ENCODE measurements at places on chromosomes 4 and X. TPM values are rescaled to one million over a fixed set of nuclear protein-coding genes. Genes with fewer than 3 reads are reported as not detected.
A peak's percentile ranks its signal among the peaks of the same experiment; 100 is the strongest.

GRCh38 chr4:73607375-73608033 lies 12.7 kb downstream of the RASSF6 start:
- no peak overlapping the region for H3K4me3 ChIP-seq
- peaks cover 2% of the 10 kb centered on the region for H3K27me3 ChIP-seq

GRCh38 chr4:48483006-48483776 lies at the start of gene SLC10A4:
Gene SLC10A4 (plus strand): TSS chr4:48483343. CDS start chr4:48483562, 219 bp downstream.
- H3K27ac ChIP-seq = no peak within 1 kb of the TSS
- H3K36me3 ChIP-seq = no peaks in the 10 kb centered on the region
- DNase-seq = no peak
- peak within 1 kb of the TSS; percentile 45 for H3K4me3 ChIP-seq

- no peaks in the 10 kb centered on the region for H3K27me3 ChIP-seq
- no peak overlapping the region for H3K27ac ChIP-seq
- no peak overlapping the region for H3K4me3 ChIP-seq
- H3K4me1 ChIP-seq = no peaks in the 10 kb centered on the region
These were observed 190.3 kb upstream of the SPOCK3 start for GRCh38 chr4:167424341-167425256.

Gene OCRL
- total RNA-seq = 20.6 TPM

DNA sequence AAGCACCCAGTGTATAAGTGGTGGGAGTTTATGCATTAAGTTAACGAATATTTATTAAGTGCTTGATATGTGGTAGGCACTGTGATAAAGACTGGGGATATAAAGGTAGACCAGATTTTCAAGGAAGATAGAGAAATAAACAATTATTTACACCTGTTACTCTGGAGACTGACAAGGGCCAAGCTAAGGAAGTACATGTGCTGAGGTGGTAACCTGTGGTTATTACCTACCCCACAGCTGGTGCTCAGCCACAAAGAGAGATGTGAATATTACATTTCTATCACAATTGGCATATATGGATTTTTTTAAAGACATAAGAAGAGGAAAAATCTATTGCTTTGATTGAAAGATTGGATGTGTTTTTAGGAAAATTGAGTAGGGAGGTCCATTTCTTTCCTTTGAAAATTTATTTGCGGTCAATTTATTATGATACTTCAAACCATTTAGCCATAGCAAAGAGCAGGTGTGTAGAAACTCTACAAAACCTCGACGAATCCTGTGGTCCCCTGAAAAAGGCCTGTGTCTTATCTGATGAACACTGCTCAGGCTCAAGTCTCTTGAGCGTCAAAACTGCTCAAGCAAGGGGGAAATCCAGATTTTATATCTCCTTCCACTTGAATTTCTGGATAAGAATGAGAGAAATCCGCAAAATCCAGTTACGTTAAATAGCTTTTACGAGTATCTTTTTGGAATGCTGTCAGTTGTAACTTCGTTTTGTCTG lies 217.7 kb upstream of the HAND2 start:
- H3K36me3 ChIP-seq = no peaks in the 10 kb centered on the region
- H3K27me3 ChIP-seq = no peaks in the 10 kb centered on the region
- H3K4me1 ChIP-seq = no peaks in the 10 kb centered on the region
- no peak overlapping the region for H3K27ac ChIP-seq

Gene HTN1
- not detected for total RNA-seq

- DNase-seq = peak; percentile 50
- peaks cover 10% of the 10 kb centered on the region for H3K4me1 ChIP-seq
- H3K27me3 ChIP-seq = no peaks in the 10 kb centered on the region
- no peaks in the 10 kb centered on the region for H3K36me3 ChIP-seq
These were observed 22.2 kb downstream of the RBPJ start for GRCh38 chr4:26343038-26343398.

Gene LINC00632
- total RNA-seq = 6.4 TPM

- DNase-seq = no peak
- no peaks in the 10 kb centered on the region for H3K27me3 ChIP-seq
- no peaks in the 10 kb centered on the region for H3K36me3 ChIP-seq
These were observed 49.4 kb upstream of the PRR32 start for GRCh38 chrX:126770179-126770578.

- H3K4me1 ChIP-seq = peaks cover 1% of the 10 kb centered on the region
- no peak for DNase-seq
- H3K36me3 ChIP-seq = no peaks in the 10 kb centered on the region
- no peaks in the 10 kb centered on the region for H3K27me3 ChIP-seq
- no peak overlapping the region for H3K4me3 ChIP-seq
These were observed 1.2 kb upstream of the PLAC8 start for GRCh38 chr4:83115656-83116285.

GRCh38 chr4:79682801-79683530 lies 274.9 kb upstream of the GK2 start:
- DNase-seq = peak; percentile 53
- peak overlapping the region; percentile 57 for H3K27ac ChIP-seq
- no peak overlapping the region for H3K4me3 ChIP-seq
- peaks cover 2% of the 10 kb centered on the region for H3K27me3 ChIP-seq
- H3K36me3 ChIP-seq = no peaks in the 10 kb centered on the region

GRCh38 chrX:105552395-105552794 lies 269.9 kb upstream of the NRK start:
- no peak overlapping the region for H3K27ac ChIP-seq
- no peaks in the 10 kb centered on the region for H3K27me3 ChIP-seq
- no peaks in the 10 kb centered on the region for H3K4me1 ChIP-seq
- H3K4me3 ChIP-seq = no peak overlapping the region
- H3K36me3 ChIP-seq = no peaks in the 10 kb centered on the region

DNA sequence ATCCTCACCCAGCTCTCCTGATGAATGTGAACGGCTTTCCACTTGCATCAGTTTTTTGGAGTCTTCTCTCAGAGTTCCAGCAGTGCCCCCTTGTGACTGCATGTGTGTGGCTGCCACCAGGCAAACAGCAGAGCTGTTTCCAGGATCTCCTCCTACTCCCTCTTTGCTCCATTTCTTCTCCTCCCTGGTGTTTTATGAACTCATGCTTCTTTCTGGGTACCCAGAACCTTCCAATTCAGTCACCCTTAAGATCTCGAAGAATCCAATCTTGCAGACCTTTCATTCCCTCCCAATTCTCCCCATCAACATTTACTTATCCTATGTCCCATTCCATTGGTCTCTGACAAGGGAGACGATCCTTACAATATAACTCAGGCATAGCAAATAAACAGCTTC lies 6.8 kb upstream of the TCEANC start:
- no peaks in the 10 kb centered on the region for H3K36me3 ChIP-seq
- no peak overlapping the region for H3K27ac ChIP-seq
- peaks cover 6% of the 10 kb centered on the region for H3K4me1 ChIP-seq
- H3K27me3 ChIP-seq = no peaks in the 10 kb centered on the region

Measured in IMR-90 (cell line).